SK-N-MC (cell line): ENCODE measurements at places on chromosomes 4 and X.

DNA sequence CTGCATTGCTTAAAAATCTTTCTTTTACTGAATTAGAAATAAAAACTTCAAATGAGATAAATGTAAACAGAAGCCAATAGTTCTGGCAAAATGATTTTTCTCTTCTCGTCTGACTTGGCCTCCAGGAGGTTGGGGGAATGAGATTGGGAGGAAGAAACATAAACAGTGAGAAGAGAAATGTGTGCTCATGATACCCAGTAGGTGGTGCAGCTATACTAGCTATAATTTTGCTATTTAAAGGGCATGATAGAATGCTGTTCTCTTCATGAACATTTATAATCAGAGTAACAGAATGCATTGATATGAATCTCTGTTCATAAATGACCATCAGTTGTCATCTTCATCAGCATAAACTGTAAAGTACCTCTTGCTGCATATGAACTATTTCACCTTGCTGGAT lies 85.5 kb downstream of the TACR3 start:
- no peak for DNase-seq

DNA sequence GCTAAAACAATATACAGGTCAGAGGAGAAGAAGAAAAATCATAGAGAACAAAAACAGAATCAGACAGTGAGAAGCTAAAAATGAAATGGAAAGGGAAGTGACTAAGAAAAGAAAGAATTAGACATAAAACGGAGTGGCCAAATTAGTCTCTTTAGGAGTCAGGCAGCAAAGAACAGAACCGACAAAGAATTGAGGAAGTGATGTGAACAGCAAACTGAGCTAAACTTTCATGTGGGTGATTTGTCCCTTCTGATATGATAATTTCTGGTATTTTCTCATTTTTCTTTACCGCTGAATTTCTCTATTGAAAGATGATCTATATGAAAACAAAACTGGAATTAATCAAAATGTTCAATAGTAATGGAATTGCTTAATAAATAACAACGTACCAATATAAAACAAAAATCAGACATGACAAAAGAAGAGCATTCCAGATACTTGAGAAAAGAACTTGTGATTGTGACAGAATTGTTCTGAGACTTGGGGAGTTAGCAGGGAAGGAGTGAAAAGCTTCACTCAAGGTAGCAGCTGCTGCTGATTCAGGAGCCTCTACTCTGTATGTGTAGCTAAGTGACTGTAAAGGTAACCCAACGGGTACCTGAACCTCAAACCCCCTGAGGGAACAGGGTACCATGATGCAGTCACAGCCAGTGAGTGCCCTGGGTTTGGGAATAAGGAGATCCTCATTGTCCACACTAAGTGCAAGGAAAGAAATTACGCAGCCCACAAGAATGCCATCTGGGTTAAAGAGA lies 8.8 kb downstream of the TAPT1 start:
- DNase-seq = no peak

GRCh38 chr4:161554372-161554990 lies 609.3 kb downstream of the FSTL5 start:
- DNase-seq = peak; percentile 40

DNA sequence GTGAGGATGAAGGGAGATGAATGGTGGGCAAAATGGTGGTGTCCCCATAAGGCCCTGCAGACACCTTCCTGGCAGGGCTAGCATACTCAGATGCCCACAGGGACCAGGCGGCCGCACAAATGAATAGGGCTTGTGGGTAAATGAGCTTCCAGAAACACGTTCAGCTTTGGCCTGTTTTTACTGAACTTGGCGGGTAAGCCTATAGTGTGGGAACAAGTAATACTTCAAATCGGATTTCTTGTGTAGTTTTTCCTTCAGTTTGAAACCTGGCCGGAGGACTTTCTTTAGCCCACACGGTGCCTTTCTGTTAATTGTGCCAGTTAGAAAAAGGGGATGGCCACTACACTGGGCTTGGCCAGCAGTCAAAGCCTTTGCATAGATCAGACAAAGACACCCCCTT lies 22.8 kb downstream of the SMS start:
- no peak for DNase-seq

- DNase-seq = peak; percentile 40
These were observed 131.3 kb upstream of the AGA start for GRCh38 chr4:177573507-177573906.

DNA sequence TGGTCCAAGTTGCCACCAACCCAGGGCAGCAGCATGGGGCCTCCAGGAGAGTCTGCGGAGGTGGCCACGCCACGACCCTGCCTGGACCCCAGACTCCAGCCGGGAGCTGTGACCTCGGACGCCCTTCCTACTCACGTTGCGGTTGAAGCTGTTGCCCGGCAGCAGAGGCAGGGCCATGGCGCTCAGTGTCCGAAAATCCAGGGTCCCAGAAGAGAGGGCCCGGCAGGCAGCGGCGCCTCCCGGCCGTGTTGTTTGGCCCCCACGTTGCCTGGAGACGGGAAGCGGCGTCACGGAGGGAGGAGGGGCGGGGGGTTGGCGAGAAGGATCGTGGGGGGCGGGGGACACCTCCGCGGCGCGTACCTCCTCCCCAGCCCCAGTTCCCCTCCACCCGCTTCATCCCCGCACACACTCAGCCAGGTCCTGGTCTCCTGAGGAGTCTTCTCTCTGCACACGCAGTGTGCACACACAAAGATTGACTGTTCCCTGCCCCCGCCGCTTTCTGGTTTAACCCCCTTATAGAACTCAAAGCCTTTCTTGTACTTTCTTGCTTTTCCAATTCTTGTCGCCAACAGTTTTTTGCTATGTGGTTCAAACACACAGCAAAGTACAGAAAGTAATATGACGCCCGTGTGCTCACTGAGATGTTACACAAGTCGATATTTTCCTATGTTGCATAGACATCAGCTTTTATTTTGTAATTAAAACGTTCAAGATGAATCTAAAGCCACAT lies at the start of gene EFHC2:
Gene EFHC2 (minus strand): TSS at position 261 of the 730 bp plus-strand sequence. CDS start 84 bp downstream, at position 177.
- DNase-seq = no peak

GRCh38 chr4:16212138-16212782 lies 14.0 kb downstream of the TAPT1 start:
- no peak for DNase-seq

GRCh38 chr4:99467887-99468286 lies 32.7 kb upstream of the ADH7 start:
- DNase-seq = no peak

- no peak for DNase-seq
These were observed 594.3 kb upstream of the DIPK2B start for GRCh38 chrX:45794995-45795337.

- DNase-seq = no peak
These were observed 131.6 kb downstream of the HMX1 start for GRCh38 chr4:8739820-8740665.

DNA sequence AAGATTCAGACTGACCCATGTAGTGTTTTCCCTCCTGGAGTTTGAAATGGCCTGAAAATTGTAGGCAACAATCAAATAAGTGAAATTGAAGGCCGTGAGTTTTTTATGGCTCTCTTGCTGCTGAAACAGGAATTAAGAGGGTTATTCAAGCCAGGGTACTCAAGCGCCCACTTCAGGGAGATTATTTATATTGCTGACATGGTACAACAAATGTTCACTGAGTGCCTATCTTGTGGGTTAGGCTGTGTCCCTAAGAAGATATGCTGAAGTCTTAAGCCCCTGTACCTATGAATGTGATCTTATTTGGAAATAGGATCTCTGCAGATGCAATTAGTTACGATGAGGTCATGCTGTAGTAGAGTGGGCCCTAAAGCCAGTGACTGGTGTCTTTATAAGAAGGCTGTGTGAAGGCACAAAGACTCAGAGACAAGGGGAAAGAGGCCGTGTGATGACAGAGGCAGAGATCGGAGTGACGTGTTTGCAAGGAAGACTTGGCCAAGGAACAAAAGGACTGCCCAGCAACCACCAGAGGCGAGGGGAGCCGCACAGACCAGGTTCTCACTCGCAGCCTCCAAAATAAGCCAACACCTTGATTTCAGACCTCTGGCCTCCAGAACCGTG lies 72.9 kb downstream of the MED28 start:
- DNase-seq = no peak

- no peak for DNase-seq
These were observed 25.1 kb upstream of the JAKMIP1 start for GRCh38 chr4:6225469-6225868.

DNA sequence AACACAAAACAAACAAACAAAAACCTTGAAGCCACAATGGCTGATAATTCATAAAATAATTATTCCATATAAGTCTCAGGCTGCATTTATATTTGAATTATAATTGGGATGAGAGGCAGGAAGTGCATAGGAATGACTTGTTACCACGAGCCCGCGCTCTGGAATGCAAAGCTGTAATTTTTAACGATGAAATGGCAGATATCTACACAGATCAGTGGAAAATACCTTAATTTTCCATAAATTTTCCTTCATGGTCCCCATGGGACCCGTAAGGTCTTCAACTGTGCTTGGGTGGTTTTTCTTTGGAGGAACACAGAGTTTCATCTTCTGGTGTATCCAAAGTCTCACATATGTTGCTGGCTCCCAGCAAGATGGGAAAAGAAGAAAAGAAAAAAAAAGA lies 226.8 kb downstream of the SHOX start:
- DNase-seq = no peak

DNA sequence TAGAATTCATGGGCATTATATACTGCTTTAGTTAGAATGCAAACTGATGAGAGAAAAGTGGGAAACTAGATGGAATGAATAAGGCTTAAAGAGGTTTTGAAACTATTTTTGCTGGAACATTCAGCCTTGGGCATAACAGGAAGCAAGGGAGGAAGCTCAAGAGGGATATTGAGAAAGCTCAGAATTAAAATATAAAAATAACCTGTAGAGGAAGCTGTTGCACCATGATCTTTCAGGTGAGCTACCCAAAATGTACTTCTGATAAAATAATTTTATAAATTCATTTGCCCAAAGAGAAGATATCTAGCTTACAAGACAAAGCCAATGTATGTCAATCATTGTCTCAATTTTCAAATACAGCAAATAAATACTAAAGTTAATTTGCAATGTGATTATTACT lies 11.3 kb downstream of the GC start:
- no peak for DNase-seq
